ENCODE measurements at places on chromosomes 2 and 18.

DNA sequence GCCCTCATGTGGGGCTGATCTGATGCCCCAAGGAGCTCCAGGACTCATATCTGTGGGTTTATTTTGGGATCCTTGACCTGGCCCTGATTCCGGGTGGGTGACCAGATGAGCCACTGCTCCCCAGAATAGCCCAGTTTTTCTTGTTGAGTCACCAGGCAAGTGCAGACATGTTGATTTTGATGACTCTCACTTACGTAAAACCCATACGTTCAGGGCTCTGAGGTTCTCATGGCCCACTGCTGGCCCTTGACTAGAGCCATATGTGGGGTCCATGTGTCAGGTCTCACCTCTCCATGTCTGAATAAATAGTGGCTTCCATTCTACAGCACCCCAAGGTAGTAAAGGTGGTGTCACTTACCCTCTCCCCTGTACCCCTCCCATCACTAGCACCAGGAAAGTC lies 41.9 kb downstream of the CDC42EP3 start:
- DNase-seq: no peak

DNA sequence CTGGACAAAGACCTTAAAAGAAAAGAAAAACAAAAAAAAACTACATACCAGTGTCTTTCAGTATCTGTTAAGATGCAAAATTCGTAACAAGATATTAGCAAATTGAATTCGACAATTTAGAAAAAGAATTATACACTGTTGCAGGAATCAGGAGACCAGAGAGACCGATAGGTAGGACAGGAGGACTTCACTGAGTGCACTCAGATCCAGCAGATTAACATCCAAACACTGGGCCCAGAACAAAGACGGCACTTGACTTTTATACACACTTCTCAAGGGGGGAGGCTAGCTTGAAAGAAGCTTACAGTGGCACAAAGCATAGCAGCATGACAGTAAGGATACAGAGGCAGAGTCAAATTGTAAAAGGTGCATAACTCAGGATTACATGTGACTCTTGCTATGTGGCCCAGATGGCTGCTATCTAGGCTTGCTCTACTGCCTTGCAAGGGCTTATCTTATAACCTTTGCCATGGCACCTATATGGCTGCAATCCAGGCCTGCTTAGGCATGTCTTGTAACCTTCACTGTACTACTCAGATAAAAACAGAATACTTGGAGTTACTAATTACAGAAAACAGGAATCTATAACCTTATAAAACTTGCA lies 507.3 kb upstream of the LRRTM4 start:
- no peak for DNase-seq

- no peak for DNase-seq
Measured at GRCh38 chr2:187566266-187566665, 12.0 kb upstream of the TFPI start.

DNA sequence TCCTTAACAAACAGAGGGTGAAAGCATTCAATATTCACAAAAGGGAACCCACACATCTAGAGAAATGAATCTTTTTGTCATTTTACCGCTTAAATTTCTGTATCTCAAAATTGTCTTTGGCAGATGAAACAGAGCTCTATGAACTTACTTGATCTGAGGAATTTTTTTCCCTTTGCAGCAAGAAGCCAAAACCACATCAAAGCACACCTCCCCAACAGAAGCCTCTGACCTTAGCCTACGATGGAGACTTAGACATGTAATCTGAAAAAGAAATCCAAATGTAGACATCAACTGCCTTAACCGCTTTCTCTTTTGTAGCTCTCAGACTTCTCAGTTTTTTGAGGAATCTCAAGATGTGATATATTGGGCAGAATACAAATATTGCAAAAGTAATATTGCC lies 287.9 kb upstream of the HNMT start:
- no peak for DNase-seq

GRCh38 chr2:186959486-186959885 lies 110.5 kb upstream of the ZSWIM2 start:
- DNase-seq: no peak

GRCh38 chr2:204207866-204208265 lies 271.3 kb downstream of the ICOS start:
- no peak for DNase-seq

- no peak for DNase-seq
Measured at GRCh38 chr2:127769587-127769986, 41.4 kb downstream of the WDR33 start.

- no peak for DNase-seq
Measured at GRCh38 chr2:176187899-176188773, at the start of gene HOXD1. Gene HOXD1 (plus strand): TSS chr2:176188668. CDS start chr2:176188802, 134 bp downstream.

GRCh38 chr2:53944542-53944941 lies 26.3 kb downstream of the PSME4 start:
- no peak for DNase-seq

DNA sequence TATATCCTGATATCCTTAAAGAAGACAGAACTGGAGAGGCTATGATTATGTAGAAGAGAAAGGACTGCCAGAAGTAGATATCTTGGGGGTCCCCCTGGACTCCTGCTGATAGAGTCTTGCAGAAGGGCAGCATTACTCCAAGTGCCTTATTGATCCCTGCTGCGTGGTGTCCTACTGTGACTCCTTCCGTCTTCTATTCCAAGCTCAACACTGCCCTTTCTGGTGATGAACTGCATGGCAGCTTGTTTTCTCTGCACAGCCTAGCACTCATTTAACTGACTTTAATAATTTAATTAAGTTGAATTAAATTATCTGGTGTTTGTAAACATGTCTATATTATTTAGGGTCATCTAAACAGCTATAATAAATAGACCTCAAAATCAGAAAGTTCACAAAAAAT lies 194.1 kb upstream of the DSEL start:
- DNase-seq: no peak
